Ovary (tissue), 10 donors: ENCODE measurements at places on chromosomes 6 and 20. TPM values are rescaled to one million over a fixed set of nuclear protein-coding genes. Genes with fewer than 3 reads are reported as not detected.

The IYD gene
- polyA plus RNA-seq = not detected

The EPPIN gene
- 0.21 TPM for polyA plus RNA-seq

The GPR6 gene
- polyA plus RNA-seq = not detected

The RAET1E gene
- 0.11 TPM for polyA plus RNA-seq

The NRSN1 gene
- 0.13 TPM for polyA plus RNA-seq

The IL17F gene
- polyA plus RNA-seq = not detected

The FAM83B gene
- not detected for polyA plus RNA-seq

The RAMACL gene
- 0.16 TPM for polyA plus RNA-seq

The RBM24 gene
- polyA plus RNA-seq = 3.5 TPM

The MED20 gene
- 15.1 TPM for polyA plus RNA-seq

The PRICKLE4 gene
- polyA plus RNA-seq = 1.5 TPM

The SLC22A7 gene
- polyA plus RNA-seq = not detected

The SLC17A3 gene
- polyA plus RNA-seq = 0.07 TPM

The PABPC1L gene
- 13.3 TPM for polyA plus RNA-seq

The SPEF1 gene
- polyA plus RNA-seq = 0.54 TPM

The PTK6 gene
- 0.08 TPM for polyA plus RNA-seq
